ENCODE measurements at places on chromosomes 3 and 15. TPM values are rescaled to one million over a fixed set of nuclear protein-coding genes. Genes with fewer than 3 reads are reported as not detected.

DNA sequence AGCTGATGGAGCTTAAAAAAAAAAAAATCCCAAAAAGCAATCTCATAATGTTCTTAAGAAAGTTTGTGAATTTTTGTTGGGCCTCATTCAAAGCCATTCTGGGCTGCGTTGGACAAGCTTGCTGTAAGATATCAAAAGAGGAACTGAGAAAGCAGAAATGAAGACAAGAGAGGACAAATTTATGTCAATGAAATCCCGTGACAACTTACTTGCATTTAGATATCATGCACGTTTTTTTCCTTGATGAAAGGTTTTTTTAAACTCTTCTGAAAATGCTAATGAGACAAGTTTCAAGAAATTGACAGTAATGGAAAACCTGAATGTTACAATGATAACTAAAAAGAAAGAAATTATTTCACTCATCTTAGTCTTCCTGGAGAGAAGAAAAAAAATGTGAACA, 662.9 kb downstream of the SQOR start:
- no peak for DNase-seq

Gene CYP19A1
- total RNA-seq, result 0.49 TPM

Gene COL6A5
- 0.30 TPM for total RNA-seq

Gene STARD9
- 41.8 TPM for total RNA-seq

- DNase-seq, result no peak
Measured at GRCh38 chr15:86021281-86022264, 58.1 kb upstream of the AGBL1 start.

Gene DAZL
- not detected for total RNA-seq

Gene PLCB2
- 5.2 TPM for total RNA-seq

DNA sequence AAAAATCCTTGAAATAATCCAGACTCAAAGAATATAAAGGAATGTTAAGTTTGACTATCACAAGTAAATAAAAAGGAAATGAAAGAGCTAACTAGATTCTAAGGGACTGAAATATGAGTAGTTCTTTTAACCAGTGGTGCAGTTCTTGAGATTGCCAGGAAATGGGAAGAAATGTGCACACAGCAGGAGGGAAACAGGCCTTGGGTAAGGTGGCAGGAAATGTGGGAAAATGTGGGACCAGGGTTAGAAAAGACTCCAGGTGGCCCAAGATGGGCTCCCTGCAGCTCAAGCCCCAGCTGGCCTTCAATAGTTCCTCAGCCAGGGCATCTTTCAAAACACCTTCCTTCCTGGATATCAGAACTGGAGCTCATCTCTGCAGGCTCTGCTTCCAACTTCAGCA, 181.3 kb downstream of the ISL2 start:
- no peak for DNase-seq

DNA sequence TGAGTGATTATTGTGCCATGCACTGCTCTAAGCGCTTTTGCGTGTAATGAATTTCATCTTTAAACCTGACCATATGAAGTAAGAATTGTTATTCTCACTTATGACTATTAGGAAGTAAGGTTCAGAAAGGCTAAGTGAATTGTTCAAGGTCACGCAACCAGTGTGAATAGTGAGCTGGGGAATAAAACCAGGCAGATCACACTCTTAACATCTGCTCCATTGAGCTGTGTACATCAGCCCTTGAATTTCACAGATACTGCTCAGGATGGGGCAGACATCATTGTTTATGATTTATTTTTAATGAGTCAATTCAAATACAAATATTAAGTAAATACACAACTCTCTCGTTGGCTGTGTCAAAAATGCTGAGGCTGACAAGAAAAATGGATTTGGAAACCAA, 184.5 kb downstream of the FNDC3B start:
- DNase-seq, result no peak

- peak; percentile 22 for DNase-seq
Measured at GRCh38 chr3:172595664-172596393, 72.6 kb upstream of the TNFSF10 start.

DNA sequence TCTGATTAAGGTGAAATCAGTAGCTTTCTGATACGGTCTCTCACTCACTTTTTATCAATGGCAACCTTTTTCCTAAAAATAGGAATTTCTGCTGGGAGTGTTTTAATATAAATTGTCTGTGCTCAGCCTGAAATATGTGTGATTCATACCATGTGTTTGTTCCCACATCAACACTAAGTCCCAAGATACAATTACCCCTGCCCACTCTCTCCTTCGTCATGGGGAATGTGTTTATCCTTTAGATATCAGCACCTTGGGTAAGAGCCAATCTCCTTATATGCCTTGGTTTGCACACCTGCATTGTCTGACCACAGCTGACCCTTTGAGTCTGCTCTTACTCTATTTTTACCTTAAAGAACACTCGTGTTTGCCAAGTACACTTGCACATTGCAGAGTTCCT, 356.4 kb downstream of the LPP start:
- DNase-seq, result no peak

Gene SATB1
- total RNA-seq, result 44.9 TPM

Gene PLA1A
- total RNA-seq, result 0.20 TPM

GRCh38 chr15:58486062-58486461, 54.3 kb downstream of the LIPC start:
- no peak for DNase-seq

Gene CCDC80
- 201 TPM for total RNA-seq

DNA sequence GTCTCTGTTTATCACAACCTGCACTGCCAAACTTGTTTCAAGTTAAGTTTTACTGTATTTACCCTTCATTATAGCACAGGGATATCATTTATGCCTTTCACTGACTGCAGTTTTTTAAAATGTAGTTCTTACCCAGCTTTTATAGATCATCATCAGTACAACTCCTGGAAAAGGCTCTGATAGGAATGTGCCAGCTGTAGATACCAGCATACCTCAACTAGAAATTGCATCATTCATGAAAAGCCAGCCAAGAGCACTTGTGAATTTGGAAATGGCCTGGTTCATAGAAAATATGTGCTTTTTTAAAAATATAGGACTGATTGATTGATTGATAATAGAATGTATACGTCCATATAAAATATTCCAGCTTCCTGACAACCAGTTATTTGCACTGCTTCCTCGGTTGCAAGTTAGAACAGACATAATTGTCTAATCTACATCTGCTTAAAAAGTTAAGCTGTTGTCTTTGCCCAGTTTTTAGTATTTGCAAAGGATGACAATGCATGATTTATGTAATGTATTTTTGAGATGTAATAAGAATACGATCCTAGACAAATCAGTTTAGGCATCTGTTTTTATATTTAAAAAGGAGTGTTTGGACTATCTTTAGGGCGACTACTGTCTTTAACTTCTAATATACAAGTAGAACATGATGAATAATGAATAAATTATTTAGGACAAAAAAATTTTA, 58.5 kb downstream of the DCUN1D1 start:
- DNase-seq, result no peak

Gene DNAH1
- total RNA-seq, result 5.4 TPM

DNA sequence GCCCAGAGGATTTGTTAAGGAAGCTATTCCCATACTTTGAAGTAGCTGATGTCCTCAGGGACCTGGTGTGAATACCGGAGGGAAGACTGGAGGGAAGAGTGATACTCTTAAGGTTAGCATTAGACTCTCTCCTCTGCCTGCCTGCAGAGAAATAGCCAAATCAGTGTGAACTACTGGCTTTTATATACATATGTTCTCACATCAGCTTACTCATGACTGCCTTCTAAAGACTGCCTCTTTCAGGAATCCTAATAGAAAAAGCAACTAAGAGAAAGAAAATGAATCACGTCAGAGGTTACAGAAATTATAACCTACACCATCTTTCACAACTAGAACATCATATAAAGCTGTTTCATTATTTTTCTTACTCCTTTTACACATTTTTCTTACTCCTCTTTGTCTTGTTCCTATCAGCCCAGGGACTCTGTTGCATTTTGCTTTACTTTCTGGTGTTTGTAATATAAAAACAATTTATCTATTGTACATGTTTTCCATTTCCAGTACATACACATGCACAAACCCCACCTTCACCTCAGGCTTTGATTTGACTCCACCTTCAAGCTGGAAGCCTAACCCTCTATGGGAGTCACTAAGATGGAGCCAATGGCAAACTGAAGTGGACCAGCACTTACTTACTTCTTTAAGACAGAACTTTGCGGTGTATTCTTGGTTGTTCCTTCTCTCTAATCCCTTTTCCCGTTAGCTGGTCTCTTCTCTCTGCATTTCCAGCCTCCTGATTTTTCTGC, 257.7 kb upstream of the UBE2E1 start:
- DNase-seq, result no peak

GRCh38 chr3:152910211-152910610, 75.3 kb downstream of the P2RY1 start:
- DNase-seq, result no peak

Gene SLC24A5
- total RNA-seq, result 3.6 TPM

Gene CNTN4
- total RNA-seq, result 24.4 TPM

DNA sequence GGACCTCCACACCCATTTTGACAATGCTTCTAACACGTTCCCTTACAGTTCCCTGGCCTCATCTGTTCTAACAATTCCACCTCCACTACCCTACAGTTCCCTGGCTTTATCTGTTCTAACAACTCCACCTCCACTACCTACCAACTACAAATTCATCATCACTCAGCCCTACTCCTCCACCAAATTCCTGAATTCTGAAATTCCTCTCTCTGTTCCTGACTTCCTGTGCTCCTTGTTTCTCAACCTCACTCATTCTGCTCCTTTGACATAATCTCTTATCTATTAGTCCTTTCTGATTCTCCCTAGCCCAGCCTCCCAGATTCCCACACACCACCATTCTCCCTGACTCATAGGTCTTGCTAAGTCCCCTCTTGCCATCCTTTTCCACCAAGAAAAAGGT, 22.5 kb downstream of the UPK1B start:
- DNase-seq, result no peak

Gene CPNE9
- total RNA-seq, result 0.39 TPM

GRCh38 chr3:120274739-120275167, 10.3 kb downstream of the GPR156 start:
- DNase-seq, result peak; percentile 4

DNA sequence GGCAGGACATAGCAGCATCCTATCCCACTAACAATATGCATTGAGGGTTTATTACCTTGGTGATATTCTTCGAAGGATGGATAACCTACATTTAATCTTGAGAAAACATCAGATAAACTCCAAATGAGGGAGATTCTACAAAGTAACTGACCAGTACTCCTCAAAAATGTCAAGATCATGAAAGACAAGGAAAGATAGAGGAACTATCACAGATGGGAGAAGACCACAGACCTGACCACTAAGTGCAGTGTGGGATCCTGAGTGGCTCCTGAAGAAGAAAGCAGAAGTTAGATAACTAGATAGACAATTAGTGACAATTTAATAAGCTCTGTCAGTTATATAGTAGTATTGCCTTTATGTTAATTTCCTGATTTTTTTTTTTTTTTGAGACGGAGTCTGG, 17.7 kb upstream of the CGNL1 start:
- no peak for DNase-seq

DNA sequence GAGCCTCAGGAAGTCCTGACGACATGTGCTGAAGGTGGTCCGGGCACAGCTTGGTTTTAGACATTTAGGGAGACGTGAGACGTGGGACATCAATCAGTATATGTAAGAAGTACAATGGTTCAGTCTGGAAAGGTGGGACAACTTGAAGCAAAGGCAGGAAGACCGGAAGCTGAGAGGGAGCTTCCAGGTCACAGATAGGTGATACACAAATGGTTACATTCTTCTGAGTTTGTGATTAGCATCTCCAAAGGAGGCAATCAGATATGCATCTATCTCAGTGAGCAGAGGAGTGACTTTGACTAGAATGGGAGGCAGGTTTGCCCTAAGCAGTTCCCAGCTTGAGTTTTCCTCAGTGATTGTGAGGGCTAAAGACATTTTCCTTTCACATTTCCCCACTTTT, 282.1 kb downstream of the RYR3 start:
- no peak for DNase-seq

DNA sequence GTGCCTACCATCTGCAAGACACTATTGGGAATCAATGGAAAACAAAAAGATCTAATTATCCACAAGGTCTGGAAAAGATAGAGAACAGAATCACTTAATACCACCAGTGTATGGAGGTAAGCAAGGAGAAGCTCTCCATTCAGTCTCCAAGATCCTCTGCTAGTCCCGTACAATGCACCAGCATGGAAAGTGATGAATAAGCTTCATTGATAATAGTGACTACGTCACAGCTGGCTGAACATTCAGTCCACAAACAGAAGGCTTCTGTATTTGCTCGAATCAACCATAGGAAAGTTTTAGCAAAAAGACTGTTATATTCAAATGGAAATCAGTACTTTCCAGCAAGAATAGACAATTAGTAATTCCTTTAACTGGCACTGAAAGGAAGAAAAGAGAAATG, 42.9 kb downstream of the IGSF11 start:
- DNase-seq, result peak; percentile 7

Gene KIF15
- total RNA-seq, result 9.5 TPM

DNA sequence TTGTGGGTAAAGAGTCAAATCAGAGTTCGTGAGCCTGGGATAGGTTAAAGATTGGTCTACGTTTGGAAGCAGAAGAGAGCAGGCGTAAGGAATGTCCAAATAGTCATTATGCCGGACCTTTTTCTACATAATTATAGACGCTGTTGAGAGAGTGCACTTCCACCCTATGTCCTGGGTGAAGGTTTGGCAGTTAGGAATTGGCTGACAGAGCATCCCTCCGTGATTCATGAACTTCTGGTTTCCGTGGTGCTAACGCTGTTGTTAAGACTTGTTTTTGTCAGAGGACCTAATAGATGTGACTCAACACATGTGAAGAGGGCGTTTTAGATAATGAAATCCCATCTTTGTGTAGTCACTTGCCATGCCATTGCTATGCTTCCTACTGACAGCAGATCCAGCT, 1.1 kb downstream of the EAF1 start:
- no peak for DNase-seq

DNA sequence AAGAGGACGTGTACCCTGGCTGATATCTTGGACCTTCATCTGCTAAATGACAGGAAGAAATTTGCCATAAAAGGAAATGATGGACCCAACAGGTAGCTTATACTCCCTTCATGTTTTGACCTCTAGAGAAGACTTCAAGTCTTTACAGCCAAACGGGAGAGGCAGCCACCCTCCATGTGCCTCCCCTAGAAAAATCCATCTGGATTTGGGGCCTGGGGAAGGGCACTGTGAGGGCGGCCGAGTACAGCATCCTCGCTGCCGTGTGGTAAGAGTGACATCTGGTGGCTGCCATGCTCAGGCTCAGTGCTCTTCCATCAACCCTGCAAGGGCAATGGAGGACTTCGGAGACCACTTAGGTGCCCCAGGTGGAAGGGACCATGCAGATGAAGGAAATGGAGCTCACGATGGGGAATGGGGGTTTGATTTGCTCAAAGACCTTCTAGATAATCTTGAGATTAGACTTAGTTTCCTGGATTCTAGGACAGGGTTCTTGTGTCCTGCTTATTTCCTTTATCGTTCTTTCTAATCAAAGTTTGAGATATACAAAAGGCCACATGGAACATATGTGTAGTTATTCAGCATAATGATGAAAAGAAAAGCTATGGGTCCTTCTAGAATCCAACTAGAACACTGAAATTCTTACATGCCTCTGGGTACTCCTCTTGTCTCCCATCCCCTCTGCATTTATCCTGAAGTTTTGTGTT, 44.4 kb downstream of the AQP9 start:
- peak; percentile 44 for DNase-seq

Measured in skin of body (tissue), 3 donors.